Central memory CD4-positive, alpha-beta T cell (primary cell): ENCODE measurements at places on chromosomes 1 and 21.

DNA sequence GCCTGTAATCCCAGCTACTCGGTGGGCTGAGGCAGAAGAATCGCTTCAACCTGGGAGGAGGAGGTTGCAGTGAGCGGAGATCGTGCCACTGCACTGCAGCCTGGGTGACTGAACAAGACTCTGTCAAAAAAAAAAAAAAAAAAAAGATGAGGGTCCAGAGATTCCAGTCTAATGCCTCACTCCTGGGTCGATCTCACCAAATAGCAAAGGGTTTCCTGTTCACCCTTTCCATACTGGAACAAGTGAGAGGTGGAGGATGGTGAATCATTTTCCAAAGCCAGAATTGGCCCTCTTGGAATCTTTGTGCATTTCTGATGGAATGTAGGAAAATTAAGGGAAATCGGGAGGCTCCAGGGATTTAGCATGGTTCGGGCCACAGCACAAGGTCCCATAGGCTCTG is 58.1 kb upstream of the ZNF648 start:
- no peak for DNase-seq

DNA sequence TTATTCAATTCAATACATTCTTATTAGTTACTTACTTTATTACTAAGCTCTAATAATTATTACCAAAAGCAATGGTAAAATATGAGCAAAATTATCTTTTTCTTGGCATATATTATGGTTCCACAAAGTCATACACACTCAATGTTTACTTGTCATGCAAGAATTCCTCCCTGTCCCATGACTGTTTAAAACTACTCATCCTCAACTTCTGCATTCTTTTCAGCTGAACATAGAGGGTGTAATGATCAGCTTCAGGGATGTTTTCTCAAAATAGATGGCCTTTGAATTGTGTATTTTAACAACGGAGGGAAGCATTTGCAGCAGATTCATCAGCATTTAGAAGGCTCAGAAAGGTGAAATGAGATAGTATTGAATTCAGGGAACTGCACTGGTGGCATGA is 499.0 kb downstream of the RWDD3 start:
- no peak for DNase-seq

DNA sequence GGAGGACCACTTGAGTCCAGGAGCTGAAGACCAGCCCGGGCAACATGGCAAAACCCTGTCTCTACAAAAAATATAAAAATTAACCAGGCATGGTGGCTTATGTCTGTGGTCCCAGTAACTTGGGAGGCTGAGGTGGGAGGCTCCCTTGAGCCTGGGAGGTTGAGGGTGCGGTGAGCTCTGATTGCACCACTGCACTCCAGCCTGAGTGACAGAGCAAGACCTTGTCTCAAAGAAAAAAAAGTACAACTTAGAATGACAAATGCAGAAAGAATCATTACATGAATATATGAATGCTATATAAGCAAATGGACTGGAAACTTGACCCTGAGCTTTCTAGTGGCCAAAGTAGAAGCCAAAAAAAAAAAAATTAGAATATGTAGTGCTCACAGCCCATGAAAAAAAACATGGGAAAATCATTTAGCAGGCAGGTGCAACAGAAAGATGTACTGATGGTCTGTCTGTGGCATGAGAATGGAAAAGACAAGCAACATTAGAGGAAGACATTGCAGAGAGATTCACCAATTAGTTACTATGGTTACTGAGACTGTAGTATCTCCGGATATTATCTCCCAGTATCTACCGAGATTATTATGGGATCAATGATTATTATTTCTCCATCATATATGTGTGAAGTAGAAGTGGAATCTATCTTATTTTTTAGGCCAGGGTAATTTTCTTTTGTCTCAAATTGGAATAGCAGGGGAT is 19.2 kb downstream of the ELAPOR1 start:
- no peak for DNase-seq

- no peak for DNase-seq
These were observed 71.7 kb upstream of the GPR52 start for GRCh38 chr1:174376030-174376429.

DNA sequence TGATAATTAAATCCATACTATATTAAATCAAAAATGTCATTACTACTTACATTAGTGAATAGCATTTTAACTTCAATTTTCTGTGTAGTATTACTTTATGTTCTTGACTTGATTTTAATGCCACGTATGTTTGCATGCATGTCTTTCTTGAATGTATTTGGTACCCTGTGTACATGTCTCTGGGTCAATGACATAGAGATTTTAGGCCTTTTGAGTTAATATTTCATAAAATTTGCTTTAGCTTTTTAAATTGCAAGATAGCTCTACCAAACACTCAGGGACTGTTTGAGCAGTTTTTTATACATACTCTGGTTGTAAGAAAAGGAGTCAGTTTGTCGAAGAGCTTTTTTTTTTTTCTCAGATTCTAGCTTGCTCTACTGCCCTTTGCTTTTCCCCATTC is 1.5 kb downstream of the MLLT11 start:
- DNase-seq = no peak

GRCh38 chr1:57112148-57112547 is 146.3 kb upstream of the C8B start:
- DNase-seq = no peak

DNA sequence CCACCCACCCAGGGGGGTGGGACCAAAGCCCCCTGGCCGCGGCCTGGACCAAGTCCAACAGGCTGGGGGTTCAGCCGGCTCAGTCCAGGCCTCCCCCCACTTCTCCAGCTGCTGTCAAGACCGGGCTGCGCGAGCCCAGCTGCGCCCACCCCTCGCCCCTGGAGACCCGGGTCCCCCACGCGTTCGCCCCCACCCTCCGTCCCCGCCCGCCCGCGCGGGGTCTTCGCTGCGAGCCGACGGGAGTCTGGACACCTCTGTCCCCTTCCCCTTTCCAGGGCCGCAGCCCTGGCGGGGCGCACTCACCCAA is 253 bp downstream of the RAP1GAP start:
- no peak for DNase-seq

- no peak for DNase-seq
These were observed 648.8 kb downstream of the ADGRL2 start for GRCh38 chr1:82449506-82450057.

- DNase-seq = no peak
These were observed 83.6 kb downstream of the ST6GALNAC3 start for GRCh38 chr1:76158126-76158525.

GRCh38 chr21:42209801-42210479 is 9.0 kb upstream of the ABCG1 start:
- DNase-seq = no peak

- DNase-seq = no peak
These were observed 240.5 kb downstream of the TGFB2 start for GRCh38 chr1:218585511-218586184.

DNA sequence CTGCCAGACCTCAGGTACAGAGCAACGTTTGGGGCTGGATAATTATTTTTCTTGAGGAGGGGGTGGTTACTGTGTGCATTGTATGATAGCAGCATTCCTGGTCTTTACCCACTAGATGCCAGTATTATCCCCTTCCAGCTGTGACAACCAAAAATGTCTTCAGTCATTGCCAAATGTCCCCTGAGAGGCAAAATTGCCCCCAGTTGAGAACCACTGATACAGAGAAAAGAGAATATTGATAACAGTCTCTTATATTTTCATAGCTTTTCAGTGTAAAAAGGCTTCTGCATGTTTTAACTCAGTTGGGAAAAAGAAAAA is 51.8 kb upstream of the SYT14 start:
- DNase-seq = no peak

GRCh38 chr1:204703826-204704612 is 18.5 kb upstream of the LRRN2 start:
- no peak for DNase-seq

DNA sequence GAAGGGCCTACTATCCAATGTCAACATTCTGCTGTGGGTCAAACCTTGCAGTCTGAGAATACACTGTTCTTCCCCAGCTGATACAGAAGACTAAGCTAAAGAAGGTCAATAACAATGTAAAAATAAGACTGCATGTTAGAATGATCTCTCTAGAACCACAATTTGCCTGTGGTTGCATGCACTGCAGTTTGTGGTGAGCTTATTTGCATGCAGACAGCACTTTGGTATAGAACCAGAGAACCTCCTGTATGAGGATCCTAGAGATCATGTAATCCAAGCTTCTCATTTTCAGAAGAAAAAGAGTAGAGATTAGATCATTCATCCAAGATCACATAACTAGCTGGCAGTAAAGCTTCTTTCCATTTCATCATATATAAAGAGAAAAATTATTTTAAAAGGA is 15.8 kb downstream of the SYNJ1 start:
- no peak for DNase-seq

DNA sequence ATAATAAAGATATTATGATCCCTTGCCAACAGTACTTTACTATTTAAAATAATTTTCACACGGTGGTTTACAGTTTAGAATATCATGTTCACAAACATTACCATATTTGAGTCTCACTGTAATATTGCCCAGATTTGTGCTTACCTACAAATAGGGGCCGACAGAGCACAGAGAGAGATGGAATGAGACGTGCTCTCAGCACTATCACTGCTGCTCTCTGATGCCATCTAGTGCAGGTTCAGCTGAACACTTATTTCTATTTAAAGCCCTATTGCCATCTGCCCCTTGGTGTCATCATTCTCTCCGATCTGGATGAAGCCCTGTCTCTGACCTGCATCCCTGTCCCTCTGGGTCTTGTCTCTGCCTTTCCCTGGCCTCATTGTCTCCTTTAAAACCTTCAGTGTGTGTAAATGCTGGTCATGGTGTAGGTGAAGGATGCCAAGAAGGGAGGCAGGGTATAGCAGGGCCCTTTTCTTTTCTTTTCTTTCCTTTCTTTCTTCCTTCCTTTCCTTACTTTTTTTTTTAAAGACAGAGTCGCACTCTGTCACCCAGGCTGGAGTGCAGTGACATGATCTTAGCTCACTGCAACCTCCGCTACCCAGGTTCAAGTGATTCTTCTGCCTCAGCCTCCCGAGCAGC is 6.9 kb upstream of the GPATCH4 start:
- peak; percentile 65 for DNase-seq

DNA sequence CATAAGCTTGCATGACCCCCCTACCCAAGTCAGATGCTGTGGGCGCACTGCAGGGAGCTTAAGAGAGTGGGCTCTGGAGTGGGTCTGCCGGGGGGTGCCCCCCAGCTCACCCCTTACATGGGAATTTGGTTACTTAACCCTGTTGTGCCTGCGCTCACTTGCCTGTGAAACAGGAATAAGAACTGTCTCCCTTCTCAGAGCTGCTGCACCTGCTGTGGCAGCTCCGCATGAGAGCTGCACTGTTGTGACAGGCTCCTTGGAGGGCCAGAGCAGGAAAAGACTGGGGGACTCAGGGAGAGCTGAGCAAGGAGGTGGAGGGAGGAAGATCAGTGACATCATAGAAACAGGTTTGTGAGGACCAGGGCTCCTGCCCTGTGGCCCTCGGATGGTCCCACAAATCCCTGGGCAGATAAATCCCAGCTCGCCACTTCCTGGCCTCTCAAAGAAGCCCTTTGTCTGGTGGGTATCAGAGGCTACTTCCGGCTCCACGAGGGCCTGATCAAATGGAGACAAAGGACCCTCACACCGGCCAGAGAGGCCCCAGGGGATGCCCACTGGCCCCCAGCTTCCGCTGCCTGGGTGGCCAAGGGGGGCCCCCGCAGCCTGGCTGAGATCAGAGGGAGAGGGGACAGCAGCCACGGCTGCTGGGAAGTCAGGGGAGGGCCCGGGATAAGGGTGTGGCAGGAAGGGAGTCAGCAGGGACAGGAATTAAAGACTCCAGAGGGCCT is 28.9 kb upstream of the LAPTM5 start:
- no peak for DNase-seq

GRCh38 chr1:192763243-192763642 is 45.6 kb upstream of the RGS2 start:
- DNase-seq = no peak
